ENCODE measurements at places on chromosomes 6 and 20.
A peak's percentile ranks its signal among the peaks of the same experiment; 100 is the strongest.

DNA sequence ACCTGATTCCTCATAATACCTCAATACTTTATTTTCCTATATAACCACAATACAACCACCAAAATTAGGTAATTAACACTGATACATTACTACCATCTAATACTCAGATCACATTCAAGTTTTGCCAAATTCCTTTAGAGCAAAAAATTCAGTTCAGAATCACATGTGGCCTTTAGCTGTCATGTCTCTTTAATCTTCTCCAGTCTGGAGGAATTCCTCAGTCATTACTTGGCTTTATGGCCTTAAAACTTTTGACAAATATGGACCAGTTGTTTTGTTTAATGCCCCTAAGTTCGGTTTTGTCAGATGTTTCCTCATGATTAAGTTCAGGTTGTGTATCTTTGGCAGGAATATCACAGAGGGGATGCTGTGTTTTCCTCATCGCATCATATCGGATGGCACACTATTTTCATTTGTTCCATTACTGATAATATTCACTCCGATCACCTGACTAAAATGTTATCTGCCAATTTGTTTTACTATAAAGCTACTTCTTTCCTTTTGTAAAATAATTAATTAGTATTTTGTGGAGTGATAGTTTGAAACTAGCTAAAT, 51.2 kb upstream of the AKIRIN2 start:
- DNase-seq, result no peak

- DNase-seq, result no peak
Observed at GRCh38 chr20:52619671-52620070, 352.5 kb upstream of the TSHZ2 start.

GRCh38 chr6:137707590-137708360, 159.3 kb upstream of the TNFAIP3 start:
- peak; percentile 75 for DNase-seq

GRCh38 chr20:45508068-45508886, 7.1 kb downstream of the SPINT3 start:
- DNase-seq, result no peak

- no peak for DNase-seq
Observed at GRCh38 chr20:63533871-63534393, 3.2 kb downstream of the PTK6 start.

- no peak for DNase-seq
Observed at GRCh38 chr6:6969761-6970223, 138.0 kb upstream of the RREB1 start.

- no peak for DNase-seq
Observed at GRCh38 chr6:89392823-89393222, 19.2 kb downstream of the RRAGD start.

- peak; percentile 10 for DNase-seq
Observed at GRCh38 chr6:98579941-98580340, 254.4 kb upstream of the POU3F2 start.

DNA sequence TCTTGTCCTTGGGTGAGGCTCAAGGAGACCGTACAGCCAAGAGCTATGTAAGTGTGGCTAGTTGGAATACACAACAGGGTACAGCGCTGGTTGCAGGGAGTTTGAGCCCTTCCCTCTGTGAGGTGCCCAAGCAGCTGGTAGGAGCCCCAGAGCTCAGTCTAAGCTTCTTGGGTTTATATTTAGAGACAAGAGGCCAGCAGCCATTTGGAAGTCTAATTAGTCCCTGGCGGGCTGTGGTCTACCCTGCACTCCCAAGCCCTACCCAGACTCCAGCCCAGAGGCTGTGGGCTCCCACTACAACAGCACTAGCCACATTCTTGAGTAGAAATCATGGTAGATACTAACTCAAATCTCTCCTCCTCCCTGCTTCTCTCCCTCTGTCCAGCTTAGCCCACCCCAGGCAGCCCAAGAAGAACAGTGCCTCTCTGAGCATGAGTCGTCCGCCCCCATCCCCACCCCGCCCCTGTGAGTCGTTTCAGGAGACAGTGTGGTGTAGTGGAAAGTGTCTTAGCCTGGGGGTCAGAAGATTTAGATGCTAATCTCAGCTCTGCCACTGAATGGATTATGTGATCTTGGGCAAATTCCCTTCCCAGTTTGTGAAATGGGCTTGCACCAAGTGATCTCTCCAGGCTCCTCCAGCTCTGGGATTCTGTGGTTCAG, 37.8 kb downstream of the EIF2S2 start:
- DNase-seq, result peak; percentile 37

- DNase-seq, result no peak
Observed at GRCh38 chr6:54700158-54700557, 146.4 kb upstream of the FAM83B start.

GRCh38 chr6:150566486-150566885, 33.2 kb upstream of the PLEKHG1 start:
- no peak for DNase-seq

DNA sequence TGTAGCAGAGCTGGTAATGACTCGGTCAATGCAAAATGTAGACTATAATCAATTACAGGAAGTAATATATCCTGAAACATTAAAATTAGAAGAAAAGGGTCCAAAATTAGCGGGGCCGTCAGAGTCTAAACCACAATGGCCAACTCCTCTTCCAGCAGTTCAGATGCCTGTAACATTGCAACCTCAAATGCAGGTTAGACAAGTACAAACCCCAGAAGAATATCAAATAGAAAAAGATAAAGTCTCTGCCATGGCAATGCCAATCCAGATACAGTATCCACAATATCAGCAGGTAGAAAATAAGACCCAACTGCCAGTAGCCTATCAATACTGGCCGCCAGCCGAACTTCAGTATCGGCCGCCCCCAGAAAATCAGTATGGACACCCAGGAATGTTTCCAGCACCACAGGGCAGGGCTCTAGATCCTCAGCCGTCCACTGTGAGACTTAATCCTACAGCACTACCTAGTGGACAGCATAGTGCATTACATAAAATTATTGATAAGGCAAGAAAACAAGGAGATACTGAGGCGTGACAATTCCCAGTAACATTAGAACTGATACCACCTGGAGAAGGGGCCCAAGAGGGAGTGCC, 158.4 kb downstream of the GPX5 start:
- DNase-seq, result peak; percentile 50

DNA sequence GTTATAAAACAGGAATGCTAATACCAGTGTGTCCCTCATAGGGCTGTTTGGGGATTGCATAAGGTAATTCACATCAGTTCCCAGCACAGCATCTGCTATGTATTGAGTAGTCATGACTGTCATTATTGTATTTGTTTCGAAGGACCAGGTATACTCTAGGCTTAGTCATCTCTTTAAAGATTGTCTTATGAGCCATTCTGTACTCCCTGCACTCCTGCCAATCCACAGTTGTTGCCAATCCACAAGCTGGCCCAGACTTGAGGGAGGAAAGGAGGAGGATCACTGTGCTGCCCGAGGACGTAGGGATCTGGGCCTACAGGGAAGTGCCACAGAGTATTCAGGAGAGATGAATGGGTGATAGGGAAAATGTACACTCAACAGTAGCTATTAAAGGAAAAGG, 113.0 kb upstream of the TIAM2 start:
- DNase-seq, result no peak

DNA sequence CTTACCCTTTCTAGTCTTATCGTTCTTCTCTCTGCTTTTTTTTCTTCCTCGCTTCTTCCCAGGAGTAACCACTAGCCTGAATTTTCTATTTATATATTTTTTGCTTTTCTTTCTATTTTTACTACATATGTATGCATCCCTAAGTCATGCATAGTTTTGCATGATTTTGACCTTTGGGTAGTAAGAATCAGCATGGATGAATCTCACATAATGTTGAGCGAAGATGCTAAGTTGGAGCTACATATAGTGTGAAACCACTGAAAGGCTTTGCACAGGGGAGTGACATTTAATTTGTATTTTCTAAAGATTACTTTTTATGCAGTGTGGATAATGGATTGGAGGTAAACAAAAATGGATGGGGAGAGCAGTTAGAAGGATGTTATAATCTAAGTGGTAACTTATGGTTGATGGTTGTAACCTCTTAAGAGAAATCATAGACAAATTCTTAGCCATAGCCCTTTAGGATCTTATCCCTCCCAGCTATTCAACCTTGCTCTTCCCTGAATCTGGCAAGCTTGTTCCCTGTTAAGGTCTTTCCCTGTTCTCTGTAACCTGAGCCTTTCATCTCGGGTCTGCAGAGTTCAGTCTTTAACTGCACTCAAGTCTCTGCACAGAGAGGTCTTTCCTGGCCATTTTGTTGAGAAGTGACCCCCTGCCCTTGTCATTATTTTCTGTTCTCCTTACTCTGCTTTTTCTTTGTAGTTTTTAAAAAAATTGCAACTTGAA, 18.0 kb downstream of the PEX7 start:
- DNase-seq, result no peak

DNA sequence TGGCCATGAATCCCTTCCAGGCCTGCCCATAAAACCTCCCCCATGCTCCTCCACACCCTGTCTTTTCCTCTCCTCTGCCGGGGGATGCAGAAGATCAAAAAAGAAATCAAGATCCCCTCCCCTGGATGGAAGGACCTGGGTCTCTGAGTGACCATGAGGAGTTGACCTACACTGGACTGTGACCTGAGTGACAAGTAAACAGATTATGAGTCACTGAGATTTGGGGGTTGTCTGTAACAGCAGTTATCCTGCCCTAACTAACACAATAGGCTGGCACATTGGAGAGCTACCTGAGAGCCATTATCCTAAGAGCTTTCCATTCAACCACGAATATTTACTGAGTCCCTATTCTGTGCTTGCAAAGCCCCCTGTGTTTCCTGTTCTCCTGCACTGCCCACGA, 28.4 kb upstream of the SIRPA start:
- DNase-seq, result no peak

DNA sequence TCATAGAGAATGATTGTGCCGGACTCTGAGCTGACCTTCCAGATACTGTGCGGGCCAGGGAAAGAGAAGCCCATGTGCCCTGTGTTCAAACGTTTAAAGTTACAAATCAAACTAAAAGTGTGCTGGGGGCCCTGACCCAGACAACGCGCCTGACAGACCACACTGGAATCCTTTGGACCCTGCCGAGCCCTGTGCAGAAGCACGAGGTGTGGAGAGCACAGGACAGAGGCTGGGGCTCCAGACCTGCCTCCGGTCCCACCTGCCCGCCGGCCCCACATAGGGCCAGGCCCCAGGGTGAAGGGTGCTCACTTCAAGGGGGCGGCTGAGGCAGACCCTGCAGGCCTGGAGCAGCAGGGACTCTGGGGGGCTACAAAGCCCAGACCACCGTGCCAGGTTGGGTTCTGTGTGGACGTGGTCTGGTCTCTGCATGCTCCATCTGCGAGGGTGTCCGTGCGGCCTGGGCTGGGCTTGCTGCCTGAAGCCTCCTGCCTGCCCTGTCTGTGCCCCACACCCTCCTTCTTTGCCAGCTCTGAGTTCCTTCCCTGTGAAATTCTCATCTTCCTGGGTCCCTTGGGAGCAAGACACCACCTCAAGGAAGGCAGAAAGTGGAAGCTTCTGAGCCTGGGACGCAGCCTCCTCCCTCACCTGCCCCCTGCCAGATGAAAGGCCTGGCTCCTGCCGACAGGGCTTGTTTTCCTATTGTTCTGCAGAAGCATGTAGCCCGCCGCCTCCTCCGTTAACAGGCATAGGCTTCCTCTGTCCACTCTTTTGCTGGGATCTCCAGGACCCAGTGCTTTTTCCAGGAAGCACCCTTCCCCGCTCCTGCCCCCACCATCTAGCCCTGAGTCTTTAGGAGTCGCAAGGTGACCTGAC, 186.2 kb downstream of the ERMARD start:
- DNase-seq, result no peak

DNA sequence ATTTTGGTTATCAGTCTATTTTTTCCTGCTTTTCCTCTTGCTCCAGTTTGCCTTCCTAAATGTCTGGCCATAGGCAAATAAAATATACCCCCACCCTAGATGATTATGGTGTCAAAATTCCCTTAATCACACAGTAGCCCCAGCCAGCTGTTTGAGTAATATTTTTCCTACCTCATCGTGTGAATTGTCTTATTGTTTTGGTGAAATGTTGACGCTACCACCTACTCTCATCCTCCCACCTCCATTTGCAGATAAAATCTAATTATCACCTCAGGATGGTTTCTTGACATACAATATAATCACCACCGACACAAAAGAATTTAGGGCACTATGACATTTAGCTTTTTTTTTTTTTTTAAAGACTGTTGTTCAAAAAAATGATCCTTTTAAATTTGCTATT, 44.1 kb upstream of the FUCA2 start:
- DNase-seq, result no peak

DNA sequence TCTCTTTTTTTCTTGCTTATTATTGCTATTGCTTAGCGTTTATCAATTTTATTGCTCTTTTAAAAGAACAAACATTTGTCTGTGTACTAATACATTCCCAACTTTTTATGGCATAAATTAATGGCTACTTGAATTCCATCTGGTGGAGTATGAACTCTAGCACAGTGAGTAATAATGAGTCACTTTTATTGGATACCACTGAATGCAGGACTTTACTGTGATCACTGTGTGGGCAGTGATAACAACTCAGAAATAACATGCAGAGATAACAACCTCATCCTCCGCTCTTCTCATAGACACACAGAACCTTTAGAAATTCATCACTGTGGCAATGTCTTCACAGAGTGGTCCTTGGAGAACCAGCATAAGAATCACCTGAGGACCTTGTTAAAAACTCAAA, 174.9 kb upstream of the PRND start:
- peak; percentile 83 for DNase-seq

DNA sequence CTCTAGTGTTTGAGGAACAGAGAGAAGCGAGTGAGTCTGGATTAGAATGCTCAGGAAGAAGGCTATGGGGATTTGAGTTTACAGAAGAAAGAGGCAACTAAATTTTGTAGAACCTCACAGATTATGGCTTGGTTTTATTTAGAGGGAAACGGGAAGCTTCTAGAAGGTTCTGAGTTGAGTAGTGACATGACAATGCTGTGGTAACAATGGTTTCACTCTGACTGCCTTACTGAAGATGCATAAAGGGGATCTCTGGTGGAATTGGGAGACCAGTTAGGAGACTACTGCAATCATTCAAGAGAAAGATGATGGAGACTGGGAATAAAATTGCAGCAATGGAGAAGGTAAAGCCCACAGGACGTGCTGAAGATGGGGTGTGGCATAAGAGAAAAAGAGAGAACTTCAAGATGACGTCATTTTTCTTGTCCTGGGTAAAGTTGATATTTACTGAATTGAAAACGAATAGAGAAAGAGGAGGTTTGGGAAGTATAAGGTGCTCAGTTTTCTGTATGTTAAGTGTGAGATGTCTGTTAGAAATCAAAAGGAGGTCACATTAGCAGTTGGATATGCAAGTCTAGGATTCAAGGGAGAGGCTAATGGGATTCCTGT, 710.1 kb upstream of the NRSN1 start:
- no peak for DNase-seq

DNA sequence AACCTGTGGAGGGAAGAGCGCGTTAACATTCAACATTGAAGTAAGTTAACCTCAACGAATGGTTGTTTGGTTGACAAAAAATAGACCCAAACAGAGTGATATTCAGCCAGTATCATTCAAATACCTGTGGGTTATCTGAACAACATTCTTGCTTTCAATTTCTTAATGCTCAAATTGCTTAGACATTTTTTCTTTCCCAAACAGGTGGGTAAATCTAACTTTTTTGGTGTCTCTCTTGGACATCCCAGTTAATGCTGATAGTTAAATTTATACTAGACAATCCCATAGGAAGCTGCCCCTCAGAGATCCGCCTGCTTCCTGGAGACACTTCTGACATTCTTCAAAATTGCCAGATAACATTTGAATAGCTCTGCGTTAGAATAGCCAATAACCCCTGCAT, 14.1 kb upstream of the PFDN4 start:
- DNase-seq, result no peak

- no peak for DNase-seq
Observed at GRCh38 chr6:83853178-83854000, at the start of gene RIPPLY2. Gene RIPPLY2, plus strand, starts transcription at chr6:83853360. Its CDS starts 57 bp downstream, at chr6:83853417.

- DNase-seq, result no peak
Observed at GRCh38 chr6:82264824-82265223, 17.3 kb upstream of the IBTK start.

Data from AG08395 (cell line).